ENCODE measurements at places on chromosomes 5 and 9. TPM values are rescaled to one million over a fixed set of nuclear protein-coding genes. Genes with fewer than 3 reads are reported as not detected.

The GTF3C5 gene
- total RNA-seq = 78.0 TPM

- H3K27me3 ChIP-seq = peaks cover 5% of the 10 kb centered on the region
- DNase-seq = peak; percentile 68
- H3K27ac ChIP-seq = no peak overlapping the region
- peaks cover 51% of the 10 kb centered on the region for H3K36me3 ChIP-seq
- no peak overlapping the region for H3K4me3 ChIP-seq
Measured at GRCh38 chr9:123072407-123072995, 39.0 kb downstream of the GPR21 start.

- no peaks in the 10 kb centered on the region for H3K4me1 ChIP-seq
- no peaks in the 10 kb centered on the region for H3K36me3 ChIP-seq
- no peak overlapping the region for H3K27ac ChIP-seq
- H3K4me3 ChIP-seq = no peak overlapping the region
- no peak for DNase-seq
Measured at GRCh38 chr9:101951598-101951997, 213.2 kb upstream of the GRIN3A start.

The EQTN gene
- not detected for total RNA-seq

GRCh38 chr5:154397652-154398406 lies 48.0 kb upstream of the SAP30L start:
- H3K4me3 ChIP-seq = no peak overlapping the region
- H3K27me3 ChIP-seq = no peaks in the 10 kb centered on the region
- H3K27ac ChIP-seq = no peak overlapping the region
- no peak for DNase-seq
- peaks cover 32% of the 10 kb centered on the region for H3K36me3 ChIP-seq
- H3K4me1 ChIP-seq = no peaks in the 10 kb centered on the region

GRCh38 chr9:120635011-120635410 lies 55.0 kb upstream of the CDK5RAP2 start:
- peaks cover 5% of the 10 kb centered on the region for H3K36me3 ChIP-seq
- DNase-seq = no peak
- H3K4me1 ChIP-seq = no peaks in the 10 kb centered on the region
- no peaks in the 10 kb centered on the region for H3K27me3 ChIP-seq
- H3K27ac ChIP-seq = no peak overlapping the region
- peak overlapping the region; percentile 50 for H3K4me3 ChIP-seq

GRCh38 chr9:7983490-7983889 lies 183.9 kb upstream of the DMAC1 start:
- H3K27ac ChIP-seq = peak overlapping the region; percentile 81
- H3K27me3 ChIP-seq = no peaks in the 10 kb centered on the region
- H3K4me1 ChIP-seq = peaks cover 22% of the 10 kb centered on the region

DNA sequence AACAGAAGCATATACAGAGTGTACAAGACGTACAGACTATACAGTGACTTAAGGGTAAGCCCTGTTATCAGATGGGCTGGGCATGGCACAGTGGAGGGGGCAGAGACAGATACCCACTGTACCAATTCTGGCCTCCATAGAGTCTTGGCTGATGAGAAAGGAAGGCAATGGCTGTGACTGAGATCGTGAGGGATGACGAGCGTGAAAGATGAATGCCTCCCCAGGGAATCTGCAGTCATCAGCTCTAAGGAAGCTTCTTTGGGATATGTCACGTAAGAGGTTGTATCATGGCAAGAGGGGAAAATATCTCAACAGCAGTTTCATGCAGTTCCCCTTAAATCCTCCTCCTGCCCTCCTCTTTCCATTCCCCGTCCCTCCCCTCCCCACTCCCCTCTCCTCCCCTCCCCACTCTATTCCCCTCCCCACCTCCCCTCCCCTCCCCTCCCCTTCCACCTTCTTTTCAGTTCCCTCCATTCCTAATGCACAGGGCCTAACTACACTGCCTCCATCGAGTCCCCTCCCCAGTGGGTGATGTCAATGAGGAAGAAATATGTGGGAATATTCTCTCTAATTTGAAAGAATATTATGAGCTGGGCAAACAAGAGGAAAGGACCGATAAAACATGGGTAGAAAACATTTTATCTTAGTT lies 226.4 kb upstream of the DAP start:
- H3K4me3 ChIP-seq = no peak overlapping the region
- H3K36me3 ChIP-seq = no peaks in the 10 kb centered on the region
- peaks cover 10% of the 10 kb centered on the region for H3K4me1 ChIP-seq

The PNPLA7 gene
- total RNA-seq = 2.0 TPM

GRCh38 chr9:136544548-136544963 lies 1.3 kb downstream of the NOTCH1 start:
- H3K4me1 ChIP-seq = peaks cover 5% of the 10 kb centered on the region
- peaks cover 6% of the 10 kb centered on the region for H3K27me3 ChIP-seq
- peak overlapping the region; percentile 81 for H3K4me3 ChIP-seq
- DNase-seq = no peak
- H3K27ac ChIP-seq = peak overlapping the region; percentile 92

GRCh38 chr9:90836411-90837080 lies 34.9 kb downstream of the SYK start:
- no peaks in the 10 kb centered on the region for H3K4me1 ChIP-seq
- H3K27ac ChIP-seq = no peak overlapping the region
- DNase-seq = no peak
- H3K27me3 ChIP-seq = no peaks in the 10 kb centered on the region
- H3K4me3 ChIP-seq = no peak overlapping the region

The BAAT gene
- not detected for total RNA-seq

DNA sequence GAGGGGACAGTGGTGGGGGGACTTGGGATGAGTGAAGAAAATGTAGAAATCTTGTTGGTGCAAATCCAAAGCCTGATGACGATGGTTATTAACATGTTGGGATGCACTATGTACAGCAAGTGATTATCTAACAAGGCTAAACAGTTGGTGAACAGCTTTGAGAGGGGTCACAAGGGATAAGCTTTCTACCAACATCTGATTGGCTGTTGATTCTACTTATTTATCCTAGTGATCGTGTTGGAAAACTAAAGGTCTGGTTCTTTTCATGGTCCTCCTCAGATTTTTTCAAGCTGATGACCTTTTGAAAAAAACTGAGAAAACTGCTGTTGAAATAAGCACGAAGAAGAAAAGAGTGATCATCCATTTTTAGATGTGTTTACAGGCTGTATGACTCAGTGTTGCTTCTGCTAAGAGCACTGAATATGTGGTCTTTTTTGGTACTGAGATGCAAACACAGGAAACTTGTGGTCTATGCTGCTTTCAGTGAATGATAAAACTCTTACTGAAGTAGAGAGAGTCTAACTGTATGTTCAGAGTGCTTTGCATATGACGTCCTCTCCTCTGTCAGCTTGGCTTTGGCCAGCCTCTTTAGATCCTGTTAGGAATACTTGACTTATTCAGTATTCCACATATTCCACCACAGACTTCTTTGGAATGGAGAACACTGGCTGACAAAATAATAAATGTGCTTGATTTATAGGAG lies 174.8 kb downstream of the SLF1 start:
- no peak overlapping the region for H3K27ac ChIP-seq
- peaks cover 3% of the 10 kb centered on the region for H3K4me1 ChIP-seq
- H3K36me3 ChIP-seq = no peaks in the 10 kb centered on the region
- H3K4me3 ChIP-seq = no peak overlapping the region
- no peaks in the 10 kb centered on the region for H3K27me3 ChIP-seq

The DTWD2 gene
- total RNA-seq = 16.7 TPM

The IL7R gene
- 0.84 TPM for total RNA-seq

DNA sequence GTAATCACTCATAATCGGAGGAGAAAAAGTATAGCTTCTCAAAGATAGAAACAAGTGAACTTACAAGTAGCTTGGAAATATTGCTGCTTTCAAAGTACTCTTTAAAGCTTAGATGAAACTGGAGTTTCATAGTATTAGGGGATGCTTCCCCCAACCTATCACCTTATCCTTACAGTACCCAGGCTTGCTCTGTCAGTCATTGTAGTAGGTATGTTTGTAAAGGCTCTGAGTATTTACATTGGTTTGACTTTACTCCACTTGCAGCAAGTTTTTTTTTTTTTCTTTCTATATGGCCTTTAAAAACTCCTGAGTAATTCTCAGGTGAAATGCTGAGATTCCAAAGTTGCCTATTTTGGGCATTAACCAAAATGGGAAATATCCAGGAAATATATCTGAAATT lies 84.8 kb downstream of the CD180 start:
- H3K4me3 ChIP-seq = no peak overlapping the region
- peaks cover 5% of the 10 kb centered on the region for H3K36me3 ChIP-seq
- no peaks in the 10 kb centered on the region for H3K27me3 ChIP-seq
- no peak overlapping the region for H3K27ac ChIP-seq

DNA sequence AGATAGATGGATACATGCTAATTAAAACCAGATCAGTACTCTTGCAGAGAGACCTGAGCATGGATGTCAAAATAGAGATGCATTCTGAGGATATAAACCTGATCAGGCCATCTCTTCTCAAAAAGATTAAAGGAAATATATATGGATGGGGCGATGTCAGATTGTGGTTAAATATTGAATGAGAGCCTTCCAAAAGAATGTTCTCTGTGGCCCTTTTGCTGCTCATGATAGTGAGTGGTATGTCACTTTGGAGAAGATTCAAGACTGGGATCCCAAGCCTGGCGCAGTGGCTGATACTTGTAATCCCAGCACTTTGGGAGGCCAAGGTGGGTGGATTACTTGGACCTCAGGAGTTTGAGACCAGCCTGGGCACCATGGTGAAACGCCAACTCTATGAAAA lies 20.5 kb downstream of the ZNF131 start:
- no peak overlapping the region for H3K4me3 ChIP-seq
- H3K36me3 ChIP-seq = peaks cover 79% of the 10 kb centered on the region
- no peaks in the 10 kb centered on the region for H3K27me3 ChIP-seq
- DNase-seq = no peak

GRCh38 chr9:71487061-71487460 lies 281.3 kb downstream of the CEMIP2 start:
- H3K27me3 ChIP-seq = no peaks in the 10 kb centered on the region
- H3K4me1 ChIP-seq = peaks cover 7% of the 10 kb centered on the region
- H3K27ac ChIP-seq = no peak overlapping the region
- no peak overlapping the region for H3K4me3 ChIP-seq
- peak; percentile 63 for DNase-seq

DNA sequence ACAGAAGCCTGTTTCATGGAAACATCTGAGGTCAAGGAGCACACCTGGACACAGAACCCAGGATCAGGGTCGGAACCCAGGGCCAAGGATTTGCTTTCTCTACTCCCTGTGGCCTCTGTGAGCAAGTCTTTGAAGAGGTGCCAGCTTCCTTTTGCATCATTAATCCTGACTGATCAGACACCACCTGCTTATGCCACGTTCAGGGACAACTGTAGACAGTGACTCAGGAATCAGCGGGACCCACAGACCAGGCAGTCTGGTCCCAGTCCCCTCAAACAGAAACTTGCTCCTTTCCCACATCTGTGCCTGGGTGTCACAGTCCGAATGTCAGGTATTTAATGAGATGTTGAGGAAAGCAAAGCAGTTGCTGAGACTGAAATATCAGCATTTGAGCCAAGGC lies 154.8 kb downstream of the SGCD start:
- H3K27me3 ChIP-seq = no peaks in the 10 kb centered on the region
- DNase-seq = no peak
- no peak overlapping the region for H3K4me3 ChIP-seq
- no peak overlapping the region for H3K27ac ChIP-seq

The CSNK1A1 gene
- total RNA-seq = 214 TPM

- H3K4me1 ChIP-seq = no peaks in the 10 kb centered on the region
- no peak overlapping the region for H3K27ac ChIP-seq
- no peaks in the 10 kb centered on the region for H3K27me3 ChIP-seq
- no peaks in the 10 kb centered on the region for H3K36me3 ChIP-seq
Measured at GRCh38 chr5:179312557-179313235, 32.6 kb downstream of the ADAMTS2 start.

DNA sequence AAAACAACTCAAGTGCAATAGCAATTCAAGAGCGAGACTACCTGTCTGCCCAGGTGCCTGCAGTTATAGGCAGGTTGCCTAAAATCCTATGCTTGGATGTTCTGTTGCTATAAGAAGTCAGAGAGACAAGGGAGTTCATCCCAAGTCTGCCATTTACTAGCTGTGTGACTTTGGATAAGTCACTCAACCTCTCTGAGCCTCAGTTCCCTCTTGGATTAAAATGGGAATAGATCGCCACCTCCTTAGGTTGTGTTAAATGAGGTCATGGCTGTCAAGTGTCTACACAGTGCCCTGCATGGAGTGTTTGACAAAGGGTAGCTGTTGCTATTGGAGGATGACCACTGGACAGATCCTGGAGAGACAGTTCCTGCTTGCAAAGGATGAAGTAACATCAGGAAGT lies 1.3 kb upstream of the ZBTB34 start:
- H3K27ac ChIP-seq = no peak overlapping the region
- H3K27me3 ChIP-seq = no peaks in the 10 kb centered on the region
- peaks cover 11% of the 10 kb centered on the region for H3K4me1 ChIP-seq
- peaks cover 8% of the 10 kb centered on the region for H3K36me3 ChIP-seq

GRCh38 chr5:10635257-10635866 lies 71.5 kb downstream of the ANKRD33B start:
- no peaks in the 10 kb centered on the region for H3K27me3 ChIP-seq
- peak; percentile 63 for DNase-seq
- H3K4me3 ChIP-seq = no peak overlapping the region
- H3K27ac ChIP-seq = no peak overlapping the region
- peaks cover 7% of the 10 kb centered on the region for H3K36me3 ChIP-seq

GRCh38 chr9:134655586-134656333 lies 14.2 kb downstream of the COL5A1 start:
- no peak overlapping the region for H3K4me3 ChIP-seq
- peak; percentile 70 for DNase-seq

The SH3TC2 gene
- total RNA-seq = 0.27 TPM

The CTNNAL1 gene
- total RNA-seq = 74.7 TPM

The SLC22A5 gene
- total RNA-seq = 4.9 TPM

DNA sequence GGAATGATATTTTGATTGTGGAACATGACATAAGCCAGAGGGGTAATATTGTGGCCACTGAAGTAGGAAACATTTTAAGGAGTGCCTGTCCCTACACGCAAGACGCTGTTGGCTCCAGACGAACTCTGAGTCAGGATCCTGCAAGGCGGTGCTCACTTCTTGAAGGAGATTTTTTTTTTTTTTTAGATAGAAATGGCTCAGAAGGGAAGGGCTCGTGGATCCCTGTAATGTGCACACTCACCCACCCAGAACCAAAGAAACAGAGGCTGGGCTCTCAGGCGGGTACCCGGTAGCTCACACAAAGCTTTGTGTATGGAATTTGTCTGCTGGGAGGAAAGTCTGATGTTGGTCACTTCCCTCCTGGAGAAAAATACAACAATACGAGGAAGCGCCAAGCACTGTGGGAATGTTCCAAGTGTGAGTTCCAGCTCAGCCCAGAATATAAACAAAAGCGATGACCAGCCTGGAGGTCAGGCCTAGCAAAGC lies 25.7 kb downstream of the RAPGEF1 start:
- no peak for DNase-seq
- H3K27me3 ChIP-seq = no peaks in the 10 kb centered on the region
- peaks cover 15% of the 10 kb centered on the region for H3K4me1 ChIP-seq
- no peaks in the 10 kb centered on the region for H3K36me3 ChIP-seq
- H3K27ac ChIP-seq = peak overlapping the region; percentile 47

DNA sequence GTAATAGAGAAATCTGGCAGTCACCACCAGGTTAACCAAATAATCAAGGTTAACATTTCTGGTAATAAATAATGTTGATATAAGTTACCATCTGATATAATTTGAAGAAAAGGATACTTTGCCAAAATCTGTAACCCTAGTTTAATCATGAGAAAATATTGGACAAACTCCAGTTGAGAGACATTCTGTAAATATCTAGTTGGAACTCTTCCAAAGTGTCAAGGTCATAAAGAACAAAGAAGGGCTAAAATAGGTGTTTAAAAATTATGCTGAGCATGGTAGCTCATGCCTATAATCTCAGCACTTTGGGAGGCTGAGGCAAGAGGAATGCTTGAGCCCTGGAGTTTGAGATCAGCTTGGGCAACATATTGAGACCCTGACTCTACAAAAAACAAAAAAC lies 253.3 kb downstream of the MRPS30 start:
- no peak for DNase-seq
- H3K4me3 ChIP-seq = no peak overlapping the region
- H3K27ac ChIP-seq = no peak overlapping the region
- H3K36me3 ChIP-seq = no peaks in the 10 kb centered on the region
- H3K27me3 ChIP-seq = no peaks in the 10 kb centered on the region
- H3K4me1 ChIP-seq = no peaks in the 10 kb centered on the region

The ANKRD34B gene
- total RNA-seq = 0.09 TPM

All from endodermal cell (in vitro differentiated cells).